ENCODE measurements at places on chromosomes 7 and 10. TPM values are rescaled to one million over a fixed set of nuclear protein-coding genes. Genes with fewer than 3 reads are reported as not detected.

Gene SMC3
- total RNA-seq, result 15.8 TPM

Gene CCL26
- not detected for total RNA-seq

Gene CLCN1
- total RNA-seq, result not detected

Gene TDRD1
- 0.34 TPM for total RNA-seq

DNA sequence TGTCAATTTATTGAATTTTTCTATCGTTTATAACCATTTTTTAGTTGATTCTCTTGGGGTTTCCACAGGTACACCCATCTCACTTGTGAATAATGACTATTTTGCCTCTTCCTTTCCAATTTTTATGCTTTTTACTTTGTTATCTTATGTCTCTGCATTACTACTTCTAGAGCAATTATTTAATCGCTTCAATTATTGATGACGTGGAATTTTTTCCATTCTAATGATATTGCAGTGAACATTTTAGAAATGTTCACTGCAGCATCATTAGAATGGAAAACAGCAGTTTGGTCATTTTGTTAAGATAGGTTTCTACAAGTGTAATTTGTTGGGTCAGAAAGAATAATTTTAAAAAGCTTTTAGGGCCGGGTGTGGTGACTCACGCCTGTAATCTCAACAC, 27.1 kb downstream of the FZD1 start:
- peaks cover 3% of the 10 kb centered on the region for H3K4me1 ChIP-seq
- no peak overlapping the region for H3K4me3 ChIP-seq
- no peak for DNase-seq
- H3K36me3 ChIP-seq, result no peaks in the 10 kb centered on the region

- peak overlapping the region; percentile 76 for H3K4me3 ChIP-seq
- no peaks in the 10 kb centered on the region for H3K27me3 ChIP-seq
- H3K36me3 ChIP-seq, result no peaks in the 10 kb centered on the region
- H3K4me1 ChIP-seq, result peaks cover 4% of the 10 kb centered on the region
These were observed 566 bp downstream of the ZNF789 start for GRCh38 chr7:99473315-99473596.

GRCh38 chr7:10237306-10237705, 736.4 kb upstream of the PHF14 start:
- no peak overlapping the region for H3K4me3 ChIP-seq
- H3K4me1 ChIP-seq, result no peaks in the 10 kb centered on the region
- no peaks in the 10 kb centered on the region for H3K36me3 ChIP-seq
- no peaks in the 10 kb centered on the region for H3K27me3 ChIP-seq
- no peak for DNase-seq

- no peaks in the 10 kb centered on the region for H3K36me3 ChIP-seq
- H3K27ac ChIP-seq, result peak overlapping the region; percentile 48
- H3K4me1 ChIP-seq, result peaks cover 55% of the 10 kb centered on the region
- H3K4me3 ChIP-seq, result no peak overlapping the region
These were observed 4.2 kb downstream of the PSAP start for GRCh38 chr10:71846816-71847215.

- no peaks in the 10 kb centered on the region for H3K36me3 ChIP-seq
- no peak overlapping the region for H3K27ac ChIP-seq
- DNase-seq, result no peak
- no peaks in the 10 kb centered on the region for H3K27me3 ChIP-seq
- H3K4me3 ChIP-seq, result no peak overlapping the region
- H3K4me1 ChIP-seq, result peaks cover 18% of the 10 kb centered on the region
These were observed 9.8 kb downstream of the PODXL start for GRCh38 chr7:131546583-131547141.

DNA sequence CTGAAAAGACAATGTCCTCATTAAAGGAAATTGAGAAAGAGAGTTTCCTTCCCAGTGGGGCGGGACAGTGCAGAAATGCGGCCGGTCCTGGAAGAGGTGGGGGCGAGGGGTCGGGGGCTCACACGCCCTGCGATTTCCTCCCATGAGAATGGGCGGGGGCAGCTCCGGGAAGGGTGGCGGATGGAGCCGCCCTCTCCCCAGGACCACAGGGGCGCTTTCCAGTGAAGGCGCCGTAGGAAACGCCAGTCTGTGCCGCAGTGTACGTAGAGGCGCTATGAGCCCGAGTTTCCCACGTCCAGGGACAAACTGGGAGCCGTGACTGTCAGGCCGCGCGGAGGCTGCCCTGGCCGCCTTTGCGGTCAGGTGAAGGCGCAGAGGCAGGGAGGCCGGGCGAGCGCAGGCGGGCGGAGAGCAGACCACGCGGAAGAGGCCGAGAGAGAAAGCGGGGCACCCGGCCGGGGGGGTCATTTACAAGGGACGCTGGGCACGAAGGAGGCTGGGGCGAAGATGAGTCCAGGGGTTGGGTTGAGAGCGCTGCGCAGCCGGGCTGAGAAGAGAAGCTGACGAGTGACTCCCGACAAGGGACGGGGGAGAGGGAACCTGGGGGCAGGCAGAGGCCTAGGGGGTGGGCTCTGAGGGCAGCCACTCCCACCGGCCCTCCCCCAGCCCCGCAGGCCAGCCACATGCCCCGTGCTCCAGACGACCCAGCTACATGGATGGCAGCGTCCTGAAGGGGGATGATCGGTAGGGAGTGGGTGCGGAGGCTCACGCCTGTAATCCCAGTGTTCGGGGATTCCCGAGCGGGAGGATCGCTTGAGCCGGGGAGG, 45.0 kb downstream of the ALOX5 start:
- DNase-seq, result peak; percentile 78
- H3K4me3 ChIP-seq, result peak overlapping the region; percentile 16
- H3K4me1 ChIP-seq, result peaks cover 18% of the 10 kb centered on the region
- H3K27me3 ChIP-seq, result no peaks in the 10 kb centered on the region

GRCh38 chr10:88253128-88253527, 330.0 kb downstream of the RNLS start:
- peaks cover 32% of the 10 kb centered on the region for H3K4me1 ChIP-seq
- H3K4me3 ChIP-seq, result no peak overlapping the region
- H3K27me3 ChIP-seq, result no peaks in the 10 kb centered on the region
- H3K27ac ChIP-seq, result peak overlapping the region; percentile 70
- no peaks in the 10 kb centered on the region for H3K36me3 ChIP-seq
- DNase-seq, result no peak

DNA sequence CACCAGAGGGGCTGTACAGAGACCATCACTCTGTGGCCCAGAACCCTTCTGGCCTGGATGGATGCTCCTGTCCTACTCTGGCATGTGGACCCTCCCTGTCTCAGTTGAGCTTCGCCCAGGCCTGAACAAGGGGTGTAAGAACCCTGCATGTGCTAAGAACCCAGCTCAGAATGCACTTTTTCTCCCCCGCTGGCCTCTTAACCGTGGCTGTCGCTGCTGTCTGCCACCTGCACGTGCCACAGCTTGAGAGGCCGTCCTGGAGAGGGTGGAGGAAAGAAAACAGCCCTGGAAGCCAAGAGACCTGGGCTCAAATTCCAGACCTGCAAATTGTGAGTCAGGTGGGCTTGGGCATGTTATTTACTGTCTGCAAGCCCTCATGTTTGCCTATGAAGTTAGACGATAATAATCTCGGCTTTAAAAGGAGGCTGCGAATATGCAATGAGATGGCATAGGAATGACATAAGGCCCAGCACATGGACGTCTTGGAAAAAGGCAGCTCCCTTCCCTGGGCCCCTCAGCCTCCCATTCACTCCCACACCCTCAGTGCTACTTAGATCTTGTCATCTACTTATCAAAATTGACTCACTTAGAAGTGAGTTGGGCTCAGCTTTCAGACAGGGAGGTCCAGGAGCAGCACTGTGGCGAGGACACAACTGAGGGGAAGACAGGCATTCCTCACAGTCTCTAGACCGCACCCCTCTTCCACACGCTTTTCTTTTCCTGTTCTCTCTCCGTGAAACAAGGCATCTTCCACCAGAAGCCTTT, 31.4 kb downstream of the FIGNL1 start:
- no peaks in the 10 kb centered on the region for H3K36me3 ChIP-seq
- no peak overlapping the region for H3K27ac ChIP-seq
- H3K4me1 ChIP-seq, result no peaks in the 10 kb centered on the region
- no peak overlapping the region for H3K4me3 ChIP-seq
- H3K27me3 ChIP-seq, result no peaks in the 10 kb centered on the region

- no peaks in the 10 kb centered on the region for H3K27me3 ChIP-seq
- no peaks in the 10 kb centered on the region for H3K36me3 ChIP-seq
- no peak for DNase-seq
- H3K4me3 ChIP-seq, result peak overlapping the region; percentile 35
These were observed 973 bp downstream of the ATAD1 start for GRCh38 chr10:87816898-87817608.

DNA sequence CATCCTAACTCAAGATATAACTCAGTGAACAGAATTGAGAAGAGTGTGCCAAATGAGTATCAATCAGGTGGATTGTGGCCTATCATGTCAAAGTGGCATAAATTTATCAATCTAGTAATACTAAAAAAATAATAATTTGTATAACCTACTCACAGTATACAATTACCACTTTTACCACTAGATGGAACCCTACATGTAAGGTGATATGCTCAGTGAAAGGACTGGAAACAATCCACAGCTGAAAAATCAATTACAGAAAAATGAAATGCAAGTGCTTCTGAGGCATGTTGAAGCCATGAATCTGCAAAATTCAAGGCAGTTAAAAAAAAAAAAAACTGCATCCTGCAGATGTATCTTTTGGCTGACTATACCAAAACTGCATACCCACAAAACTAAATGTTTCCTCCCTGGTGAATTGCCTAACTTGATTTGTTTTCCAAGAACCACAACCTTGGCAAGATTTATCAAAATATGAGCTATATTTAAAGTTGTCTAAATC, 13.9 kb downstream of the ARHGAP19 start:
- no peaks in the 10 kb centered on the region for H3K27me3 ChIP-seq
- no peak overlapping the region for H3K27ac ChIP-seq
- peaks cover 4% of the 10 kb centered on the region for H3K4me1 ChIP-seq
- no peak for DNase-seq
- H3K36me3 ChIP-seq, result no peaks in the 10 kb centered on the region
- no peak overlapping the region for H3K4me3 ChIP-seq

- no peak for DNase-seq
- H3K27ac ChIP-seq, result no peak overlapping the region
- H3K4me1 ChIP-seq, result peaks cover 7% of the 10 kb centered on the region
- no peaks in the 10 kb centered on the region for H3K36me3 ChIP-seq
- H3K4me3 ChIP-seq, result no peak overlapping the region
- no peaks in the 10 kb centered on the region for H3K27me3 ChIP-seq
These were observed 122.0 kb upstream of the ANK3 start for GRCh38 chr10:60511477-60512229.
